IgD-negative memory B cell (primary cell): ENCODE measurements at places on chromosomes 1 and 21. TPM values are rescaled to one million over a fixed set of nuclear protein-coding genes. Genes with fewer than 3 reads are reported as not detected.

The ETV3 gene
- polyA plus RNA-seq, result 4.7 TPM

The C1QC gene
- not detected for polyA plus RNA-seq

The TMOD4 gene
- 1.0 TPM for polyA plus RNA-seq

The WNT4 gene
- not detected for polyA plus RNA-seq

The CCDC181 gene
- polyA plus RNA-seq, result not detected

The ASTN1 gene
- polyA plus RNA-seq, result not detected

The MRPS6 gene
- 162 TPM for polyA plus RNA-seq

The U2AF1 gene
- polyA plus RNA-seq, result 79.3 TPM

The CLDN14 gene
- polyA plus RNA-seq, result not detected

The PRMT2 gene
- 108 TPM for polyA plus RNA-seq

The NHLH1 gene
- polyA plus RNA-seq, result not detected

The AKNAD1 gene
- not detected for polyA plus RNA-seq

The ZNF124 gene
- polyA plus RNA-seq, result 4.2 TPM

The GBP4 gene
- 10.1 TPM for polyA plus RNA-seq

The NPPA gene
- polyA plus RNA-seq, result not detected

The ADAMTS1 gene
- not detected for polyA plus RNA-seq

The TMEM52 gene
- polyA plus RNA-seq, result not detected

The DENND2D gene
- polyA plus RNA-seq, result 107 TPM

The WNT2B gene
- polyA plus RNA-seq, result 0.09 TPM

The PDC gene
- not detected for polyA plus RNA-seq

The LYPD8 gene
- polyA plus RNA-seq, result not detected

The LIN28A gene
- polyA plus RNA-seq, result not detected

The NHLH2 gene
- not detected for polyA plus RNA-seq

The KCNK1 gene
- not detected for polyA plus RNA-seq

The SYCP1 gene
- polyA plus RNA-seq, result not detected

The PLCH2 gene
- 0.66 TPM for polyA plus RNA-seq

The BRDT gene
- polyA plus RNA-seq, result not detected

The FCER1G gene
- 6.6 TPM for polyA plus RNA-seq

The HOOK1 gene
- polyA plus RNA-seq, result 5.7 TPM

The SPATA17 gene
- polyA plus RNA-seq, result not detected

The MRPS15 gene
- 72.0 TPM for polyA plus RNA-seq

The APCS gene
- not detected for polyA plus RNA-seq

The CDC7 gene
- 1.8 TPM for polyA plus RNA-seq

The S100A8 gene
- 28.0 TPM for polyA plus RNA-seq

The CNN3 gene
- 4.2 TPM for polyA plus RNA-seq

The LRRC42 gene
- polyA plus RNA-seq, result 10.4 TPM

The LRRC71 gene
- polyA plus RNA-seq, result not detected

The SLC30A10 gene
- not detected for polyA plus RNA-seq

The TMPRSS15 gene
- polyA plus RNA-seq, result not detected

The ADAM30 gene
- polyA plus RNA-seq, result not detected

The ITLN1 gene
- polyA plus RNA-seq, result not detected

The ILDR2 gene
- not detected for polyA plus RNA-seq

The PSMB2 gene
- polyA plus RNA-seq, result 77.3 TPM

The LRRC38 gene
- polyA plus RNA-seq, result not detected

The FAM110D gene
- polyA plus RNA-seq, result not detected

The SUMO3 gene
- 92.3 TPM for polyA plus RNA-seq

The S100A5 gene
- polyA plus RNA-seq, result 1.4 TPM

The CD1E gene
- not detected for polyA plus RNA-seq

The STRIP1 gene
- 22.5 TPM for polyA plus RNA-seq

The PSRC1 gene
- not detected for polyA plus RNA-seq

The PTAFR gene
- 14.6 TPM for polyA plus RNA-seq

The AUNIP gene
- not detected for polyA plus RNA-seq
